ENCODE measurements at places on chromosomes 2 and 18.

- no peak for DNase-seq
These were observed 9.3 kb upstream of the EFHD1 start for GRCh38 chr2:232623768-232624765.

GRCh38 chr2:6352247-6352646, 513.5 kb downstream of the CMPK2 start:
- DNase-seq = no peak

GRCh38 chr2:237451643-237452469, 35.2 kb upstream of the MLPH start:
- DNase-seq = no peak

- no peak for DNase-seq
These were observed 6.3 kb upstream of the NRP2 start for GRCh38 chr2:205675861-205676516.

GRCh38 chr2:177207101-177207500, 5.5 kb upstream of the HNRNPA3 start:
- DNase-seq = no peak

GRCh38 chr2:183010112-183010511, 28.1 kb downstream of the NCKAP1 start:
- no peak for DNase-seq

- no peak for DNase-seq
These were observed 76.2 kb downstream of the WDR7 start for GRCh38 chr18:56727399-56727798.

GRCh38 chr2:191699341-191699945, 21.5 kb downstream of the NABP1 start:
- no peak for DNase-seq

DNA sequence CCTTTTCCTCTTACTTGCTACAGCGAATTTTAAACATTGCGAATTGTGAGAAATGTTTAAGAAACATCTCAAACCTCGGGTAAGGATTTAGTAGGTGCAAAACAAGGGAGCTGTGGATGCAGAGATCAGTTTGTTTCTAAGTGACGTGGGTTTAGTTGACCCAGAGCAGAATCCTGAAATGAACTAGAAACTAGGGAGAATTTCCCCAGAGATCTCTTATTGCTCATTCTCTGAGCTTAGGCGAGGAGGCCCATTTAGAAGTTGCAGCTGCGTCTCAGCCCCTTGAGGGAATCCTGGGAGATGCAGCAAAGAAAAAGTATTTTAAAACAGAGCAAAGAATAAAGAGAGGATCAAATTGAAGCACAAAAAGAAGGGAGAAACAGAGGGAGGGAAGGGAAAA, 29.3 kb downstream of the FAM124B start:
- no peak for DNase-seq

DNA sequence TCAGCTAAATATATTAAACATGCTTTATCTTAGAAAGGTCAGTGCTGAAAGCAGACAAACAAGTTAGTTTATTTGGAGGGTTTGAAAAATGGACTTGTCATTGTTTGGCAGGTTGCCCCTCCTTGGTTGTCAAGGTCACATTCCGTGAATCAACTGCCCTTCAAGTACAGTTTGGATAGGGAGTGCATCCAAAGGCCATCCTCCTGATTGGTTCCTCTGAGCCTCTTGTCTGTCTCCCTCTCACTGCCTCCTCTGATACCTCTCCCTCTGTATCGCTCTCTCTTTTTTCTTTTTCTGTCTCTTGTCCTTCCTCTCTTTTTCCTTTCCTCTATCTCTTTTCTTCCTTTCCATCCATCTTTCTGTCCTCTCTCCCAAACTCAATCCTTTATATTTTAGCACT, 5.4 kb downstream of the ITGAV start:
- DNase-seq = no peak

- DNase-seq = no peak
These were observed 3.4 kb downstream of the LPIN1 start for GRCh38 chr2:11749646-11750349.

- no peak for DNase-seq
These were observed 32.5 kb upstream of the SOS1 start for GRCh38 chr2:39153312-39153711.

DNA sequence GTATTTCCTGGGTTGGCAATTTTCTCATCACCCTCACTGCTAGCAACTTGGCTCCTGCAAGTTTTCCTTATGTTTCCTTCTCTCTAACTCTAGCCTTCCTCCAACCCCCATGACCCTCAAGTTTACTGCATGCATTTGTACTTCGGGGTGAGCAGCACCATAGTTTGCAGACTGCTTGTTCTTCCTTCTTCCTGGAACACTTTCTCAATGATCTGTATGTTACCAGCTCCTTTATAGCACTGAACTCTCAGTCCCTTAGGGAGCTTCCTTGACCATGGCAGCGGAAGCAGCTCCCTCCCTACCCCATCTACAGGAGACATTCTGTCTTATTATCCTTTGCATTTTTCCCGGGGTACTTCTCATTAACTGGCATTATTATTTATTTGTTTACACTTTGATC, 1089.5 kb upstream of the GYPC start:
- DNase-seq = no peak

- DNase-seq = no peak
These were observed 173.9 kb upstream of the PID1 start for GRCh38 chr2:229445019-229445418.

- DNase-seq = no peak
These were observed 36.2 kb upstream of the ACAA2 start for GRCh38 chr18:49849331-49850217.

DNA sequence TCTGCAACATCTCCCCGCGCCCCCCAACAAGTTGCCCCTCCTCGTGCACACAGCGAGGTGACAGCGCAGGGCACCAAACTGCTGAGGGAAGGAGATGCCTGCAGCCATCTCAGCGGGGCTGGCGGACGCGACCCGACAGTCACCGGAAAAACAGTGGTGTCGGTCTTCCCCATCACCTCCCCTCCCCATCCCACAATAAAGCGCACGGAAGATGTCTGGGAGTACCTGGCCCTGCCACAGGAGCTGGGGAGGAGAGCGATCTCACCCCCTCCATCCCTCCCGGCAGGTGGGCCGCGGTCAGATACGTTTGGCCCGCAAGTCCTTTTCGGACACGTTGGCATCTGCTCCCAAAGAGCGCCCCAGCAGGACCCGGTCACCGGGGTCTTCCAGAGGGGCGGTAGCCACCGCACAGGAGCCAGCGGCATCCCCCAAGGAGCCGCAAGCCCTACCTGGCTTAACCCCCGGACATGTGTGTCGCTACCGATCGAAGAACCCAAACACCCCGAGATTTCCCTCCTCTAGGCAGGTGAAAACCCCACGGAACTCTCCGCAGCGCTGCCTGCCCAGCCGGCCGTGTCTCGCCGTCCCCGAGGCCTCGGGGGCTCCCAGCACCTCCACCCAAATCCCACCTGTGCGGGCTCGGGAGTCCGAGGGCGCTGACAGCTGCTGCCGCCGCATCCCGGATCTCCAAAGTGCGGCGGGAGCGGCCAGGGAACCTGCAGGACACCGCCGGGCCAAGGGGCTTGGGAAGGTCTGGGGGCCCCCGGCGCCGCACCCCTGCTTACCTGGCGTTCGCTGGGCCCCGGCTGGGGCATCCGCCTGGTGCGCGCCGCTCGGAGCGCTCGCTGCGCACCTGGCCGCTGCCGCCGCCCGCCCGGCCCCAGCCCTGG, 657 bp downstream of the ATP8B1 start:
- no peak for DNase-seq

DNA sequence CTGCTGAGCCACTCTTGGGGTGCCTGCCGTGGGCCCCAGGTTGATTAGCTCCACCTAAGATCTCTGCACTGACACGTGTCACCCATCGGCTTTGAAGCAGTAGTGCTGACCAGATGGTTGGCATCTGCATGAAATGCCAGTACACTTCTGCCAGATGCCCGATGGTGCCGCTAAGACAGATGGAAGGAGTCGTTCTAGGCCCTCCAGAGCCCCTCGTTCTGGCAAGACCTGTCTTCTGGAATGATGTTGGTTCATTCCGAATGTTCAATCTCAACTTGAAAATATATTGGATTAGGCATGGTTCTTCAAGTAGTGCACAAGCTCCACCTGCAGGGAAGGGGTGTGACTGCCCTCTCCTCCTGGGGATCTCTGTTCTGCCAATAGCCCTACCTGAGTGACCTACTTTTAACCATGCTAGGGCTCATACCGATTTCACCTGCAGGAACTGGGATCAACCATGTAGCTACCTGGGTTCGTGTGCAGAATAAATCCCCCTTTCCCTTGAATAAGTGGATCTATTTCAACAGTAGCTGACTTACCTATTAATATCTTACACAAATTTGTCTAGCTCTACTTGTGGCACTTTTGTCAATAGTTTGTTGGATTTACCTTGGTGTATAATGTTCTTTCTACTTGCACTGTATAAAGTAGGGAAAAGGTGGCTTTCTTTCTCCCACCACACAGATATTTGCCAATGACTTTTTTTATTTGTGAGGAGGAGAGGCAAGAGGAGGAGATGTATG, 342.6 kb downstream of the CTNNA2 start:
- no peak for DNase-seq

GRCh38 chr2:28009732-28010131, 119.2 kb downstream of the BABAM2 start:
- no peak for DNase-seq

GRCh38 chr2:8039732-8040131, 642.1 kb upstream of the ID2 start:
- DNase-seq = no peak

- peak; percentile 30 for DNase-seq
These were observed 200.8 kb downstream of the PLCL1 start for GRCh38 chr2:198004921-198005829.

- DNase-seq = no peak
These were observed 125.2 kb downstream of the INHBB start for GRCh38 chr2:120471166-120471565.

DNA sequence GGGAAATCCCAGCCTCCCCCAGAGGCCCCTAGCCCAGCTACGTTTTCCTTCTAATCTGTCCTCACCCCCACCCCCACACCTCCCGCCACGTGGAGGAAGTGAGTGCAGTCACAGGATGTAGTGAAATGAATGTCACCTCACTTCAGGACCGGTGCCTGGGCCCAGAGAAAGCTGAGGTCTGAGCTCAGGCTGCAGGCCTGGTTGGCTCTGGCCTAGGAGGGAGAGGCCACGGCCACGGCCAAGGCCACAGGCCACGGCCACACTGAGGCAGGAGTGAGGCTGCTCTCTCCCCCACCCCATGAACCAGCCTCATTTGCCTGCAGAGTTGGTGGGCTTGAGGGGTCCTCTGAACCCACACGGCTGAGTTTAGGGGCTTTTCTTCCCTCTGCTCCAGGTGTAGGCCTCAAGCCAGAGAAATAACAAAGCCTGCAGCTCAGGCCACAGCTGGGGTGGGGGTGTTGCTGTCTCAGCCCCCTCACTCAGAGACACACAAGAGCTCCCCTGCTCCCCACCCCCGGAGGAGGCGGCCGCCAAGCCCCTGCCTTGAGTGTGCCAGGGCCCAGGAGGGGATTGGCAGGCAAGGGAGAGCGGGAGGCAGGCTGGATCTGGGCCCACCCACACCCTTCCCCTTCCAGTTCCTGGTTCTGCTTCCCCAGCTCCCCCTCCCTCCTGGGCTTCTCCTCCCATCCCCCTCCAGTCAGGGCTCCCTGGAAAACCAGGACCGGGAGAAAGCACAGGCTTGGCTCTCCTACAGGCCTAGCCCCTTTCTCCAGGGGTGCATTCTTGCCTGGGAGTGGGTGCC, 27.0 kb downstream of the DNMT3A start:
- DNase-seq = peak; percentile 80
